ENCODE measurements at places on chromosomes 12 and 14.

- no peak for DNase-seq
Measured at GRCh38 chr14:73173092-73173735, 36.9 kb downstream of the PSEN1 start.

DNA sequence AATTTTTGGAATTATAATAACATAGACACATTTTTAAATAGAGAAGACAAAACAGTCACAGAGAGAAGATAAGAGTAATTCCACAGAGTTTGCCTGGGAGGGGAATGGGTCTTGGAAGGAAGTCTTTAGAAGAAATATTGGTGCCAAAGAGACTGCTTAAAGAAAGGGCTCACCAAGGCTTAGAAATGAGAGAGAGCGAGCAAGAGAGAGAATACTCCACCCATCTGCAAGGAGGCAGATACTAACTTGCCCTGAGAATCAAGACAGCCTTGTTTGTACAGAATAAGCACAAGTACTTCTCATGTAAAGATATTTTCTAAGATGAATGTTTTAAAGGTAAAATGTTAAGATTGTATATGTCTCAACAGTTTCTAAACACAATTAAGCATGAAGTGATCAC lies 165.5 kb downstream of the SLC38A4 start:
- DNase-seq = no peak

DNA sequence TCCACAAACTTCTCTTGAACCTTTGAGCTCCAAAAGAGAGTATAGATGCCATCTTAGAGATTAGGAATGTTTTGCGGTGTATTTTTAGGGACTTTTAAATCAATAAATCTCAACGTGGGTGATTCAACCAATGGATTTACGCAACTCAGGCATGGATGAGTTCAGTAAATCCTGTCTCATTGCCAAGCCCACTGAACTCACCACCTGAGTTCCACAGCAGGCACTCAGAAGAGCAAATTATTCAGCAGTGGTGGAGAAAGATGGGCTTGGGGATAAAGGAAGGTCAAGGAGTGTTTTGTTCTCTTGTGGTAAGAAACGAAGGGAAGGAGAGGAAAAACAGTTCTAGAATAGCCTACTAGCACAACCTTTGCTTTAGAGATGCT lies 68.7 kb upstream of the HMGA2 start:
- no peak for DNase-seq

DNA sequence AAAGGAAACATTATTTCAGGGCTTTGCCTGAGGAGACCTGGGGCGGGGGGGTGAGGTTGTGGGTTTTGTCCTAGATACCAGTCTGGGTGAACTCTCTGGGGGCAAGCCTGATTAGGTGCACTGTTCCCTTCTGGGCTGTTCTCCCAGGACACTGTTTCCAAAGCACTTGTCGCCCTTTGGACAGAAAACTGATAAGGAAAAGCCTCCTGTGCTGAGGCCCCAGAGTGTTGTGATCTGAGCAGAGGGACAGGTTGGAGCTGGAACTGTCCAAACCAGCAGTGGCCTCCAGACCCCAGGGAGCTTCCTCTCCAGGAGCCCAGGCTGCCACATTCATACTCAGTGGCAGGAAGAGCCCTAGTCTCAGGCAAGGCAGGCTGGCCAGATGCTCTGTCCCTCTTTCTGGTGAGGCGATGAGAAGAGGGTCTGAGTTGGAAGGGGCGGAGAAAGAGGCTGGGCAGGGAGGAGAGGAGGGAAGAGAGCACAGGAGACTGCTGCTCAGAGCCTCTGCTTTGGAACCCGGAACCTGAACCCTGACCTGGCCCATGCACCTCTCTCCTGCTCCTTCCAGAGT lies 1.9 kb downstream of the GALNT16 start:
- DNase-seq = no peak

- DNase-seq = no peak
Measured at GRCh38 chr12:129704232-129704830, 199.5 kb downstream of the TMEM132D start.

GRCh38 chr12:101995684-101996083 lies 66.1 kb downstream of the WASHC3 start:
- no peak for DNase-seq

- no peak for DNase-seq
Measured at GRCh38 chr14:70585231-70585630, 15.2 kb downstream of the MED6 start.

GRCh38 chr14:101200650-101201516 lies 297.4 kb upstream of the RTL1 start:
- DNase-seq = no peak

- DNase-seq = peak; percentile 97
Measured at GRCh38 chr12:94973221-94973620, 30.3 kb downstream of the NDUFA12 start.

- DNase-seq = no peak
Measured at GRCh38 chr12:123532808-123533649, 490 bp downstream of the RILPL1 start.

DNA sequence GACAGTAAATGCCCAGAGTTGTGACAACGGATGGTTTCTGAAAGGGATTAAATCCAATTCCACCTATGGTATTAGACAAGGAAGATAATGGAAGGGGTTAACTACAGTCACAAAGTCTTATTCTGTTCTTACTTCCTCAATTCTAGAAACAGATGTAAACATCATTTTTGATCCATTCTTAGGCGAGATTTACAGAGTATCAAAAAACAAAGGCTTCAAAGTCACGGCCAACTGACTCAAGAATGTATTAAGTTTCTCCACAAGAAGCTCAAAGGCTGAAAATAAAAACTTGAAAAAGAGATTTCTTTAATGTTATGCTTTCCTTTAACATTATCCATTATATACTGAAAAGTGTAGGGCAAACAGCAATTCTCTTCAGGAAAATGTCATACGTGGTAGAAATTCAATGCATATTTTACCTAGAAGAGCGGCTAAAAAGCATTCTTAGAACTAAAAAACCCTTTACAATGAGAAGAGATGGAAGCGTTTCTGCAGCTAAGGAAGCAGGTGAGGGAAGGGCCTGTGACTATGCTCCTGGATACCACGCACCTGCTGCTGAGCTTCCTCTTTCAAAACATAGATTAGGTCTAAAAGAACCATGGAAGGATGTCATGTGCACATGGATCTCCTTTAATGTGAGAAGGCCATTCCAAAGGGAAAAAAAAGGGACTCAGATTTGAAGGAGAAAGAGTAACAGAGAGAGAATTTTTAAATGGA lies 185.8 kb downstream of the STXBP6 start:
- DNase-seq = no peak

GRCh38 chr14:31937730-31938346 lies 139.3 kb upstream of the ARHGAP5 start:
- DNase-seq = peak; percentile 62

GRCh38 chr14:71651228-71651627 lies 281.0 kb upstream of the RGS6 start:
- DNase-seq = no peak

- DNase-seq = no peak
Measured at GRCh38 chr14:91143862-91144261, 30.0 kb downstream of the DGLUCY start.

GRCh38 chr12:67540920-67541624 lies 107.5 kb upstream of the DYRK2 start:
- no peak for DNase-seq

DNA sequence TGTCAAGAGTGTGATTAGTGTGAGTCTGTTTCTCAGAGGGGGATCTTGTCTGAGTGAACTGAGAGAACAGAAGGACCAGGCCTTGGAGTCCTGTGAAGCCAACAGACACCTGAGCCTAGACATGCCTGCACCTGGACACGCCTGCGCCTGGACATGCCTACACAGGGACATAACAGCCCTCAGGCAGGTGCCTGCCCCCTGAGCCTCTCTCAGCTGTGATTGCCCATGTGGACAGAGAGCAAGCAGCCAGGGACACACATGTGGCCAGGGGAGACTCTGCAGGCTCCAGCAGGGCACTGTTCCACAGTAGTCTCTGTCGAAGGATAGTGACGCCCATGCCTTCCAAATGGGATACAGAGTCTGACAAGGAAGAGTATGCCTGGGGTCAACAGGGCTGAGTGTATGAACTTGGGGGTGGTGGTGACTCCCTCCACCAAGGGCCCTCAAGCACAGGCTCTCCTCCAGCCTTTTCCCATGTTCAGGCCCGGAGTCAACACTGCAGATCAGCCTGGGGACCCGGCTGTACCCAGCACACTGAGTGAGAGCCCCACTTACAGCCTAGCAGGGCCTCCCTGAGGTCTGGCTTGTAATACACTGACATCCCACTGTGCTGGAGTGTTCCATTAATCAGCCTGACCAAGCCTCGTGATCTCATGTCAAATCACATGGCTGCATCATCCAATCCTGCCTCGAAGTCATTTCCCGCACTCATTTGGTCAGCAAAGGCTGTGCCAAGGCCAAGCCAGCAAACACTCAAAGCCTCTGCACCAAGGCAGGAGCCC lies 173.0 kb downstream of the CALM1 start:
- DNase-seq = no peak

DNA sequence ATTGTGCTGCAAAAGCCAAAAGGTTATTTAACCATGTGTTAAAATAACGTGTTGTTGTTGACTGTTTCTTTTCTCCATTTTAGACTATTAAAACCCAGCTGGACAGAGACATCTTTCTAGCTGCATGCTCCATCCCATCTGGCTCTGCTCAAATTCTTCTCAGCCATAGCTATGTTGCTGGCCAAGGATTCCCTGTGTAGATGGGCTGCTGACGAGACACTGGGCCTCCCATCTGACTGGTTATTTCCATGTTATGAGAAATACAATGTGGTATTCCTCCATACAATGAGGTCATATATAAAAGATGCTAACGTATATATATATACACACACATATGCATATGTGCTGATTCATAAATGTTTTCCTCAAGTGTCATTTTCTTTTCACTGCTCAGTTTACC lies 30.1 kb downstream of the MED13L start:
- no peak for DNase-seq

GRCh38 chr12:89899651-89900050 lies 191.0 kb upstream of the ATP2B1 start:
- DNase-seq = no peak

- DNase-seq = no peak
Measured at GRCh38 chr14:72682188-72682587, 211.7 kb downstream of the DPF3 start.

DNA sequence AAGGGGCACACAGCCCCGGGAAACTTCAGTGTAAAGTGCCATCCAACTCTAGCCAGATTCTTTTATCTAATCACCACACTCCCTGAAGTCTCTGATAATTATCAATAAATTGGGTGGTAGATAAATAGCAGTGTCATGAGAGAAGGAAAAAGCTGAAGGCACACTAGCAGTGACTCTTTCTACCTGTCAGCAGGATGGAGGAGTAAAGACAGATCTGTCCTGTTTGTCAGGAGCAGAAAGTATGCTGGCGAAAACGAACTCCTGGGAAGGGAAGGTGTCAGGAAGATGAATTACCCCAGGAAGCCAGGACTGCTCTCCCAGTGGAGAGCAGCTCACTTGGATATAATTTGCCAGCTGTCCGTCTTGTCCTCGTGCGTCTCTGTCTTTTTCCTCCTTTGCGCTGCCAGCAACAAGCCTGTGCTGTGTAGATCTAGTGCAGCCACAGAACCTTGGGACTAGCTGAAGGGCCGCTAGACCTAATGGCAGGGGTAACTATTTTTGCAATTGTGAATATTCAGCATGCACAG lies 981.9 kb downstream of the DIO2 start:
- DNase-seq = no peak

DNA sequence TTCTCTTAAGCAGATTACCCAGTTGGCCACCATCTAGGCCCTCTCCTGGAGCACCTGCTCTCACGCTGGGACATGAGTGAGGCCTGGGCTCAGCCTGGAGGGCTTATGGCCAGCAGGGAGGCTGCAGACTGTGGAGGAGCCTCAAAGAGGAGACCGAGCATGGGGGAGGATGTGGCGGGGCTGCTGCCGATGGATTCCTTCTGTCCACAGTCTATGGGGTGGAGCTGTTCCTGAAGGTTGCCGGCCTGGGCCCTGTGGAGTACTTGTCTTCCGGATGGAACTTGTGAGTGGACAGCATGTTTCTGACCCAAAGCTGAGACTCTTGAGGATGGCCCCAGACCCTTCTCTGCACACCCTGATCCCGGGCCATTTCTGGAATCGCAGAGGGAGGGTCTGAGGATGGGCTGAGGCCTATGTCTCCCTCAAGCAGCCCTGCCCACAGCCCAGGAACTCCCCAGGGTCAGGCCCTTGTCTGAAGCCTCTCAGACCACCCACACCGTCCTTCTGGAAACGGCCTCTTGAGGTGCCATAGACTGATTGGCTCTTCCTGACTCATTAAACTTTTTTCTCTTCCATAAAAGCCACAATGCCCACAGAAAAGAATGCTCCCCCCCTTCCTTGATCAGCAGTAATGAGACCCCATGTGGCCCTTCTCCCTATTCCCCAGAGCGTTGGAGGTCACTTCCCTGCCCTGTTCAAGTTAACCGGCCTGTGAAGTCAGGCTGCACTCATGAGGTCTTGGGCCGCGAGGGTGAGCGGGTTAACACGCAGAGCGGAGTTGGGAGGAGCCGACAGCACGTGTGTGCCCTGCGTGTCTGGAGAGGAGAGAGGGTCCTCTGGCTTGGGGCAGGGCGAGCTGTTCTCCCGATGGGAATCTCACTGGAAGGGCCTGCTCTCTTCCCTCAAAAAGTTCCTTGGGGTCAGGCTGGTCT lies 49.0 kb downstream of the SLC8B1 start:
- DNase-seq = no peak

GRCh38 chr14:104559028-104559803 lies 20.3 kb upstream of the C14orf180 start:
- no peak for DNase-seq

- no peak for DNase-seq
Measured at GRCh38 chr12:106978035-106978800, 8.7 kb downstream of the MTERF2 start.

DNA sequence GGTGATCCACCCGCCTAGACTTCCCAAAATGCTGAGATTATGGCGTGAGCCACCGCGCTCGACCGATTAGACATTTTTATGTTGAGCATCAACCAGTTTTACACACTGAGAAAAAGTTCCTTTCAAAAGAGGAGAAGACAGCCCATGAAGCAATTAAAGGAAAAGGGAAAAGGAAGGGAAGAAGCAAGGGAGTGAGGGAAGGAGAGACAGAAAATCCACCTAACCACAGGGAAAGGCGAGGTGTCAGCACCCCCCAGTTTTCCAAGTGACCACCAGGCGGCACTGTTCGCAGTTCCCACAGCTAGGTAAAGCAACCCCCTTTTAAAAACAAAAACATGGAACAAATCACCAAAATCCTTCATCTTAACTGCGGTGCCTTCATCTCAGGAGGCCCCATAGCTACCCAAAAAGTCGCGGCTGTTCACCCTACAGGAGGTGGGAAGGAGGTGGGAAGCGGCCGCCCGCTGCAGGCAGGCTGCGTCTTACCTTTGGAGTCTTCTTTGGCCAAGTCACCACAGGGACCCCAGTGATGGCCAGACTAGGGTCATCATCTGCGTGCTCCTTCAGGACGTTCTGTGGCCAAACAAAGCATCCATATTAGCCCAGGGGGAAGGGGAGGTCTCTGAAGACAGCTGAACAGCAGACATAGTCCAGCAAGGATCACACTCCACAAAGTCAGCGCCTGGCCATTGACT lies 86.6 kb downstream of the KDM2B start:
- DNase-seq = no peak

- no peak for DNase-seq
Measured at GRCh38 chr12:108750526-108750925, 19.2 kb upstream of the CORO1C start.
